NB4 (cell line): ENCODE measurements at places on chromosomes 6 and 20.

GRCh38 chr6:26502165-26502564, 2.1 kb downstream of the BTN1A1 start:
- DNase-seq, result no peak

DNA sequence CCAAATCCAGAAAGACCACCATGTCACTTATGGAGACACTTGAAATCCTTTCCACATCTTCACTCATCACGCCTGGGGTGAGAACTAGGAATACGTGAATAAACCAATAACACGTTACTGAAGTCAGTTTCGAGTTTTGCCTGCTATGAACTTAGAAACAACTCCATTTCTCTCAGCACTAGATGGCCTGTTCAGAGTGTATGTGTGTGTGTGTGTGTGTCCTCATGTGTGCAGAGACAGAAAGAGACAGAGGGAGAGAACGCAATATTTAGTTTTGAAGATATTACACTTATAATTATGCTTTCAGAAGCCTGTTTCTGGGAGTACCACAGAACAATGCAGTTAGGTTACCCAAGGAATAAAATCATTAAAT, 81.2 kb upstream of the CCN6 start:
- no peak for DNase-seq

- no peak for DNase-seq
These were observed 67.9 kb upstream of the EEF1E1 start for GRCh38 chr6:8170245-8170644.

- DNase-seq, result no peak
These were observed 22.4 kb downstream of the SYCP2 start for GRCh38 chr20:59911041-59911440.

DNA sequence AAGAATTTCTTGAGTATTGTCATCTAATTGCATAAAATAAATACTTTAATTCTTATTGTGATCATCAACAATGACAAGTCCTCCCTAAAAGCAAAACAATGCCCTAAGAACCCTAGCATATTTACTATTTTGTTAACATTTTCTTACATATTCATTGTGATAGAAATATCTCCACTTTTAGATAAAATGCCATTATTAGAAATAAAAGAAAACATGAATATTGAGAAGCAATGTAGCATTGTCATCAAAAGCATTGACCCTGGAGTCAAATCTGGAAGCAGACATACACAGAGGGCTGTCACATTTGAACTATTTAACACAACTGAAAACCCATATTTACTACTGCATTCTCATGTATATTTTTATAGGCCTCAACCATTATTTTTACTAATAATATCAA, 257.7 kb downstream of the SYNE1 start:
- no peak for DNase-seq

DNA sequence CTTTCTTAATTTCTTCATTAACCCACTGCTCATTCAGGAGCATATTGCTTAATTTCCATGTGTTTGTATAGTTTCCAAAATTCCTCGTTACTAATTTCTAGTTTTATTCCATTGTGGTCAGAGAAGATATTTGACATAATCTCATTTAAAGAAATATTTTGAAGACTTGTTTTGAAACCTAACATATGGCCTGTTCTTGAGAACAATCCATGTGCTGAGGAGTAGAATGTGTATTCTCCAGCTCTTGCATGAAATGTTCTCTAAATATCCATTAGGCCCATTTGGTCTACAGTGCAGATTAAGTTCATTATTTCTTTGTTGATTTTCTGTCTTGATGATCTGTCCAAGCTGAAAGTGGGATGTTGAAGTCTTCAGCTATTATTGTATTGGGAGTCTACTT, 251.7 kb downstream of the ALDH8A1 start:
- DNase-seq, result no peak

- no peak for DNase-seq
These were observed 8.4 kb upstream of the MRGBP start for GRCh38 chr20:62787866-62788265.

GRCh38 chr6:38105066-38105465, 285.5 kb downstream of the ZFAND3 start:
- no peak for DNase-seq

DNA sequence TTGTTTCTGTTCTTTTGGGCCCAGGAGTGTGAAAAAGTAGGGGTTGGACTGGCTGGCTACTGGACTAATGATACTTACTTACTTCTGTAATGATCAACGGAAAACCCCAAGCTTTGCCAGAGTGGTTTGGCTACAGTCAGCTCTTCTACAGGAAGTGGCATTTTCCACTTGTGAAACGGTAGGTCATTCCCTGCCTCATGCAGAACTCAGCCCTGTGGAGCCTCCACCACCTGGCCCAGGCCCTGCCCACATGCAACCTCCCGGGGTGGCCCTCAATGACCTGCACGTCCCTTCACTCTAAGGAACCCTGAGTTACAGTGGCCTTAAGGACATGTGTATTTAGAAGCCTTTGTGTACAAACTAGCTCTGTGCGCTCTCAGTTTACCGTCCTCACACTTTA, 140.4 kb downstream of the DTNBP1 start:
- DNase-seq, result peak; percentile 41

- no peak for DNase-seq
These were observed 516.1 kb upstream of the MAN1A1 start for GRCh38 chr6:119865466-119866350.

GRCh38 chr6:113591896-113592827, 265.0 kb upstream of the MARCKS start:
- no peak for DNase-seq

DNA sequence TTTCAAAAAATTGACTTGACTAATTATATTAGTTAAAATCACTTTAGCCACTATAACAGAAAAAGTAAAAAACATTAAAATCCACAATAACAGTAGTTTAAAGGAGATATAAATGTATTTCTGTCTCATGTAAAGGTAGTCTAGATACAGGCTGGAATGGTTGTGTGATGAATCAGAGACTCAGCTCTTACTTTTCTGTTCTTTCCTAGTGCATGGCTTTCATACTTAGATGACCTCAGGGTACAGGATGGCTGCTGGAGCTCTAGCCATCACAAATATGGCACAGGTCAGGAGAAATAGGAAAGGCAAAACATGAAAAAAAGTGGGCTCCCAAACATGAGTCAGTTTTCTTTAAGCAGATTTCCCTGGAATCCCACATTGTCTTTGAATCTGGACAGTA, 157.7 kb upstream of the FLRT3 start:
- no peak for DNase-seq

- no peak for DNase-seq
These were observed 23.7 kb upstream of the RSPO3 start for GRCh38 chr6:127094791-127095190.

DNA sequence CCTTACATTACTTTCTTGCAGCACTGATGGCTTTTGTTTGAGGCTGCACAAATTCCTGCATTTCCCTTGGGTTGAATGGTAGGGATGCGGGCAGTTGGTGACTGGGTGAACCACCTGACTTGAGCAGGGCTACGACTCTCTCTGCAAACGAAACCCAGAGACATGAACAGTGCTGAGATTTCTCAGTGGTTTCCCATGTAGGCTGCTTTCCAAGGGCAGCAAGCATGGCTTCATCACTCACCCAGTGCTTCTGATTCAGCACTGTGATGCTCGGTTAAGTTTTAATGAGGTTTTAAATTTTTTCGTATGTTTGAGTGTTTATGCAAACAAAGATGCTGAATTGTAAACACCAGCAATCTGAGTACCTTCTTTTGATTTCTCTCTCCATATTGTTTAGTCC, 127.2 kb downstream of the MTHFD1L start:
- no peak for DNase-seq

- DNase-seq, result no peak
These were observed 8.8 kb downstream of the BICRAL start for GRCh38 chr6:42790549-42791181.

DNA sequence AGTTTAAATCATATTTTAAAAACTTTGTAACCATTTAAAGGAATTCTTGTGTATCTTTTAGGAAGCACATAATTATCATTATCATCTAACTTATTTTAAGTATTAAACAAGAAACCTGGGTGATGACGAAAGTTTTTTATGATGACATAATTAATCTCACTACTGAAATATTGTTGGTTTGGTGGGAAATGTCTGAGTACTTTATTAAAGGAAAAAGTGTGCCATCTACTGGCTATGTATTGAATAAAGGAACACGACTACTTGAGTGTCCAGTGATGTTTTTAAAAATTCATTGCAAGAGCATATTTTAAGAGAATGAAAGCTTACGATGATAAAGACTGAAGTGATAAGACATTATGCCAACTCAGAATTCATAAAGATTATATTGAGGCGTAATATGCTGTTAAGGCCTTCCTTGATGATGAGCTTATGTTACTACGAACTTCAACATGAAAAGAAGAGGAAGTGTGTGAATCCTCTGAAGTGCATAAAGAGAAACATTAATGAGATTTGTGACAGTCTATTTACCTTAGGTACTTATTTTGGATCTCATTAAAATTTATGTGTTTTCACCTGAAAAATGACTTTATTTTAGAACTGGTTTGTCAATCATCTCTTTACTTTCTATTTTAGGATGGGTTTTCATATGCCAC, 12.0 kb upstream of the TRMT11 start:
- DNase-seq, result peak; percentile 75

DNA sequence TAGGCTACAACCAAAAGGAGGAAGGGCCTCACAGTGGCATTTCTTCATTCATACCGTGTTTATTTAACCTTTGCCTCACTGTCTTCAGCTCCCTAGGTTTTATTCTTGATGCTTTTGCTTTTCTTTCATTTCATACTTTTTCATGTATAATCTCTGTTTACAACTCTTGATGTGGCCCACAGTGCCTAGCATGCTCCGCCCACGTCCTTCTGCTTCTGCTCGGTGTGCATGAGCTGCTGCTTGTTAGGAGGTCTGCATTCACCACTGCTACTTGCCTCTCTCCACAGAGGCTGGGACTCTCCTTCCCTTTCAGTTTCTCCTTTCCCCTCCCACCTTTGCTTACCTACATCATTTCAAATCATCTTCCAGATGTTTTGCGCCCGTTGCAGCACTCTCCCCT, 147.6 kb downstream of the EYA4 start:
- DNase-seq, result no peak

DNA sequence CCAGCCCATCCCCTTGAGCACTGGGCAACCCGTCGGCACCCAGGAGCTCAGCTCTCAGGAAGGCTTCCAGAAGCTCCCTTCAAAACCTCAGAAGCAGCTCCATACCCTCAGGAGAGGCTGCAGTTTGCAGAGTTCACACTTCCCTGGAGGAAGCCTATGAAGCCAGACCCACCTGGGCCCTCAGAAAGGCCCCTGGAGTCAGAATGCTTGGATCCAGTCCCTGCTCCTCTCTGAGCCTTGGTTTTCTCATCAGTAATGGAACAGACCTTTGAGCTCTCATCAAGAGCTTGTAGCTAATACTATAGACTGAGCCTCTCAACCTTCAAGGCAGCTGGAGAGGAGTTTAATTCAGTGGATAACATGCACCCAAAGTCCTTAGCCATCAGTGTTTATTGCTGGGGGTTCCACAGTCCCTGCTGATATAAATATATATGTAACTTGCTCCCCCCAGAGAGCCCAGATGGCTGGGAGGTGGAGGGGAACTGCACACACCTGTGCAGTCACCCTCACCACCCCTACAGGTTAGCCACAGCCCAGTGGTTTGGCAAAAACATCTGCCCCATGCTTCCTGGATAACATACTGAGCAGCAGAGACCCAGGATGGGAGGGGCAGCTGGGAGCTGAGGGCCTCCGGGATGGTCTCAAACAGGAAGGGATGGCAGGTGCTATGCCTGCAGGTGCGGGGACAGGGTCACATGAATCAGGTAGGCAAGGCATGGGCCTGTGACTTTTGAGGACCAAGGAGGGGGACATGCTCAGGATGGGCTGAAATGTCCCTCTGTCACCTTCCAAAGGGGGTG, 120.1 kb downstream of the SNX5 start:
- no peak for DNase-seq

GRCh38 chr6:96304997-96305396, 216.6 kb upstream of the UFL1 start:
- no peak for DNase-seq

DNA sequence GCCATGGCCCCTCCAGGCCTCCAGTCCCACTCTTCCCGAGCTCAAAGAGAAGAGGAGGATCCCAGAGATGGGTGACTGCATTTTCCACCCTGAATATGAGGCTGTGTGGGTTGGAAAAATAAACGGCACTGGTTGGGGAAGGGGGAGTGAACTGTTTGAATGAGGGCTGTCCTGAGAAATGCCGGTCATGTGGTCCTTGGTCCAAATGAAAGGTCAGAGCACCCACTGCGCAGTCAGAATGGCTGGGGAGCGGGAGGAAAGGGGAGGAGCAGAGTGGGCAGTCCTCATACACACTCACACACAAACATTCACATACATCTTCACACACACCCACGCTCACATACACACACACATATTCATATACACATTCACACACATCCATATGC, 83.1 kb downstream of the MRPL14 start:
- no peak for DNase-seq

DNA sequence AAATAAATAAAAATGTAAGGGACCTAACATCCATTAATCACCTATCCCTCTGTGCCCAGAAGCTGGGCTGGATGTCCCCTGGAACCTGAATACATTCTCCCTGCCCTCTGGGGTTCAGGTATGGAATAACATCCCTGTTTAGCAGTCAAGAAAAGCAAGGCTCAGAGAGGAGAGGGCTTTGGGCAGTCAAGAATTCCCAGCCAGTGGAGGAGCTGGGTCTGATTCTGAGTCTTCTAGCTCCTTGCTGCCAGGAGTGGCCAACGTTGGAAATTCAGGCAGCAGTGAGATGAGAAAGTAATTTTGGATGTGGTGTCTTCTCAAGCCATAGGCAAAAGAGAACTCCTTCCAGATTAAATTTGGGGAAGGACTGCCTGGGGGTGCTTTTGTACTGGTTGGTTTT, 42.6 kb upstream of the ZNFX1 start:
- DNase-seq, result peak; percentile 28

DNA sequence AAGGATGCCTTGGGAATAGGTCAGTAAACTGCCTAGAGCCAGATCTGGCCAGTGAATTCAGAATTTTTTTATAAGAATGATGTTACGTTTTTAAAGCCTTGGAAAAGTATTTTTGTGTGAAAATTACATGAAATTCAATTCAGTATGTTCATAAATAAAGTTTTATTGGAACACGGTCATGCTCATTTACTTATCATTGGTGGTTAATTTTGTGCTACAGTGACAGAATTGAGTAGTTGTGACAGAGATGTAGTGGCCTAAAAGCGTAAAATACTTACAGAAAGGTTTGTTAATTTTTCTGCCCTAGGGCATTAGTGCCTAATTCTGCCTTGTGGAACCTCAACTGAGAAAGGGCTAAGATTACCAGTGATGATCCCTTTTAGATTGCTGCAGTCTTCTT, 28.2 kb downstream of the ZFAND3 start:
- no peak for DNase-seq

DNA sequence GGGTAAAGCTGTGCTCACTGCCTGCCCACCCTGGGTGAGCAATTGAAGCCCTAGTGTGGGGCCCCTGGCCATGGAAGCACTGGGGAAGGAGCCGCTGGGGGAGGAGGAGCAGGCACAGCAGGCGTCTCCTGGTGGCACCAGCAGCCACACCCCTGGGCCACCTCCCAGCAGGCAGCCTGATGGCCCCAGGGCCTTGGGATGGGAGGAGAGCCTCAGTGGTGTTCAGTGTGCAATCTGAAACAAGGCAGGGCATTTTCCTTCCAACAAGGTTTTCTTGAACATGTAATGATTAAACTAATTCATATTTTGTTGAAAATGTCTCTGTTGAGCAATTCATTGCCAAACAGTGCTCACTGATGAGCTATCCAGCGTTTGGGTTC, 151.0 kb downstream of the ZDHHC14 start:
- peak; percentile 32 for DNase-seq
